ENCODE measurements at places on chromosomes 7 and 10.
A peak's percentile ranks its signal among the peaks of the same experiment; 100 is the strongest.

DNA sequence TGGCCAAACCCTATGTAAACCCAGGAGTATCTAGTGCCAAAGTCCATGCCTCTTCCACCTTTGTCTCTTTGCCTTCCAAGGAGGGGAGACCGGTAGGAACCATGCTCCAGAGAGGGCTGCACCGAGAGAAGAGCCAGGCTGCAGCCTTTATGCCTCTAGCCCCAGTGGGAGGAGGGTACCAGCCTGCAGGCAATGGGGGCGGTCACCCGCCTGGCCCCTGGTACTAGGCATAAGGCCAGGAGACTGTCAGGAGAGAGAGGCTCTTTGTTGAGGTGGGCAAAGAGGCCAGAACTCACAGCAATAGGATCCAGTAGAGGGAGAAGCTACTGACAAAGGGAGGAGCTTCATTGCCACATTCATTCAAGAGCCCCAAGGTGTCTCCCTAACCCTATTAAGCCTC lies 146.6 kb upstream of the PDE1C start:
- DNase-seq: no peak

DNA sequence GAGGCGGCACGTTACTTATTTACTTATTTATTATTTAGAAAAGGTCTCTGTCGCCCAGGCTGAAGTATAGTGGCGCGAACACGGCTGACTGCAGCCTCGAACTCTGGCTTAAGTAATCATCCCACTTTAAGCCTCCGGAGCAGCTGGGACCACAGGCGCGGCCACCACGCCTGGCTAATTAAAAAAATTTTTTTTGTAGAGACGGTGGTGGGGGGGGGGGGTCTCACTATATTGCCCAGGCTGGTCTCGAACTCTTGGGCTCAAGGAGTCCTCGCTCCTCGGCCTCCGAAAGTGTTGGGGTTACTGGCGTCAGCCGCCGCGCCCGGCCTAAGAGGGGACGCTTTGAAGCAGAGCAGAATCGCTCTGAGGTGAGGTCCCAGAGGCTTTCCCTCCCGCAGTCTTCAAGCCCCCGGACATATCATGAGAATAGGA lies 675 bp upstream of the FRAT2 start:
- no peak for DNase-seq

GRCh38 chr10:11080564-11080984 lies 62.9 kb downstream of the CELF2 start:
- DNase-seq: no peak

- DNase-seq: no peak
Measured at GRCh38 chr10:30231709-30232108, 117.4 kb downstream of the MTPAP start.

- peak; percentile 19 for DNase-seq
Measured at GRCh38 chr7:93178213-93178612, 30.0 kb upstream of the SAMD9L start.

DNA sequence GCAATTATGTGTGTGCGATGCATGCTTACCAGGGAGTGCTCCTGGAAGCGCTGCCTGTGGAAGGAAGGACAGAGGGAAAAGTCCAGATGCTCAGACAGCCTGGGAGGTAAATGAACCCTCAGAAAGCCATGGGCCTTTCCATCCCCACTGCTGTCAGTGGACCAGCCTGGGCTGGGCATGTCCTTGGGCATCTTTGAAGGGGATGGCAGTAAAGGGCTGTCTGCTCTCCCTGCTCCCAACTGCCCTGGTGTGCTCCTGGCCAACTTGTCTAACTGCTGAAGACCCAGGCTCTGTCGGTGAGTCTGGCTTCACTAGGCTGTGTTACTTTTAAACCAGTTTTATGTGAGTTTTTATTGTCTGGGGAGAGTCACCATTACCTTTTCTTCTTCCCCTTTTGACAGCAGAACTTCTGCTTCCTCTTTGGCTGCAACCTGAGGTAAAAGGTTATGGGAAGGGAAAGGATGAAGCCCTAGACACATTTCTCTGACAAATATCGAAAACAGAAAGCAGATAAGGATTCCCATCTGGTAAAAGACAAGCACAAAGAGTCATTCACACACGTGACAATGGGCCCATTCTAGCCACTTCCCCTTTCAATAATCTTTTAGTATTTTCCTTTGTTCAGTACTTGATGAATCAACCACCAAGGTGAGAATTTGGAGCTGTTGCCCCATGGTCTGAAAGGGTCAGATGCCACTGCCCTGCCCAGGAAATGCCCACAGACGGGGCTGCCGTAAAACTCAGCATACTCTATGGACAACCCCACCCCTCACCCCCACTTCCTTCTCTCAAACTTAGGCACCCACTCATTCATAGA lies 27.6 kb upstream of the PIK3AP1 start:
- DNase-seq: peak; percentile 13

GRCh38 chr7:100486753-100487446 lies 3.2 kb downstream of the NYAP1 start:
- DNase-seq: no peak

- DNase-seq: no peak
Measured at GRCh38 chr7:577741-578370, 58.2 kb upstream of the PDGFA start.

- DNase-seq: no peak
Measured at GRCh38 chr7:80127412-80128160, 7.0 kb upstream of the GNAI1 start.

GRCh38 chr7:152751449-152752141 lies 8.0 kb upstream of the ACTR3B start:
- no peak for DNase-seq

DNA sequence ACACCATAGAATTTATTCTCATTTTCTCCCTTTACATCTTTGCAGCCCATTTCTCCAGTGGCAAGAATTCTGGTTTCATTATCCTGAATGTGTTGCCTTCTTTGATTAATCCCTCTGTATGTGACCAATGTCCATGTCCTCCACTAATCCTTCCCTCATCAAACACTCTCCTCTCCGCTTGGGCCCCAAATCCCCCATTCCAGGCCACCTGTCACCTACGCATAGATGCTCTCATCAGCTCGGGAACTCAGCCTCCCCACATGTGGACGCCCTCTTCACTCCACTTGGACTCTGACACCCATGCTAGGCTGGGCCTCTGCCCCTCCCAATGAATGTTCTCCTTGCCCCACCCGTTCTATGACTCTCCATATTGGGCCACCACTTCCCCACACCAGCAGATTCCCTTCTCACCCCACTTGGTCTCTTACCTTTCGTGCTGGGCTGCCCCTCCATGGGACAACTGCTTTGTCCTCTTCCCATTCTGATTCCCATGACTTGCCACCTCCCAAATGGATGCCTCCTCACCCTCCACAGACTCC lies 18.7 kb upstream of the RBM20 start:
- DNase-seq: no peak

GRCh38 chr7:139133335-139134139 lies 24.0 kb upstream of the ZC3HAV1 start:
- peak; percentile 90 for DNase-seq

DNA sequence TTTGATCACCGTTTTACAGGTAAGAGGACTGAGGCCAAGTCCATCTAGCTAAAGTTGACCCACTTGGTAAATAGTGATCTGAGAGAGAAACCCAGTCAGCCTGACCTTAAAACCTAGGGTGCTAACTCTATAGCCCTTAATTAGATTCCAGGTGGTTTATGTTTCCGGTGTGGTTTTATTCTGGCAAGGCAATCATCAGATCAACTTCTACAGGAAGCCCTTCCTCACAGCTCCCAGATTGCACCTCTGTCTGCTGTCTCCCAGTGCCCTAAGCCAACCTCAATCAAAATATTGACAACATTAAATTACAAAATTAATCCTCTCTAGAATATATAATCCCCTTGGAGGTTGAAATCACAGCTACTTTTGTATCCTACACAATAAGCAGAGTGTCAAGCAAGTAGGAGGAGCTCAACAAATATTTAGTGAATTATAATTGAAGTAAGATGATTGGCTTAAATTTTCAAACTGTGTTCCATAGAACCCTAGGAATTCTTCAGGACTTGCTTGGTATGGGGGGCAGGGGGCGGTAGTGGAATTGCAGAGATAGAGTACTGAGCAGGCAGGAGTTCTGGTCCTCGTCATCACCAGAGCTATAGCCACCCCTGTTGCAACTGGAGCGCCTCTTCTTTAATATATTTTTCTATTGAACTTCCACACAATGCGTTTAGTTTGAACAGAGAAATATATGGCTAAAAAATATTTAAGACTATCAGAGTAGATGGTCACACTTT lies 692.8 kb upstream of the LRRN3 start:
- no peak for DNase-seq
